ENCODE measurements at places on chromosomes 2 and 18. TPM values are rescaled to one million over a fixed set of nuclear protein-coding genes. Genes with fewer than 3 reads are reported as not detected.

Gene TLX2
- total RNA-seq, result not detected

- H3K27ac ChIP-seq, result no peak overlapping the region
- no peak overlapping the region for H3K4me3 ChIP-seq
- H3K4me1 ChIP-seq, result no peaks in the 10 kb centered on the region
- H3K36me3 ChIP-seq, result no peaks in the 10 kb centered on the region
- DNase-seq, result no peak
- H3K27me3 ChIP-seq, result no peaks in the 10 kb centered on the region
Observed at GRCh38 chr2:232977438-232977971, 35.6 kb downstream of the NGEF start.

DNA sequence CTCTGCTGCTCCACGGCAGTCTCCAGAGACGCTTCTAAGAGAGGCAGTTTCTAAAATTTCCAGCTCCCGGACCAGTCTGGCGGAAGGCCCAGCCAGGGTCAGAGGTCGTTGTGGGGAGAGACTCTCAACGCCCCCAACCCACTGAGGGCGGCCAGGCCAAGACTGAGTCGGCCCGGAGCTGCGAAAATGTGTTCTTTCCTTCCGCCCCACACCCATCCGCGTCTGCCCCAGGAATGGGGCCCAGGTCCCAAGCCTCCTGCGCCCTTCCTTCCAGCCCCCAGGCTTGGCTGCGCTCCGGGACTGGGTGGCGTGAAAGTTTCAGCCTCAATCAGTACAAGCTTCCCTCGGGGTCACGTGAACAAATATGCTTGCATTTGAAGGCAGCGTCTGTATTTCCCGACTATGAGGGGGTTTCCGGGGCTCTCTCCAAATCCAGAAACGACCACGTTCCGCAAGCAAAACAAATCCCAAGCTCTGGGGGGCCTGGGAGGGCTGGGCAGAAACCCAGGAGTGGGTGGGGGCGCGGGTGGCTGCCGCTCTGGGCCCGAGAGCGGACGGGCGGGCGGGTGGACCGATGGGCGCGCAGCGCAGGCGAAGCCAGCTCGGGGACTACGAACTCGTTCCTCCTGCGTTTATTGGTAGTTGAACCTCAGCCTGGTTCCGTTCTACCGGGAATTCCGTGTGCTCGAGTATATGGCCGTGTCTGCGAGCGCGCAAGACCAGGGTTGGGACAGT lies 3.3 kb downstream of the HOXD3 start:
- no peak overlapping the region for H3K27ac ChIP-seq
- H3K36me3 ChIP-seq, result no peaks in the 10 kb centered on the region
- peaks cover 32% of the 10 kb centered on the region for H3K4me1 ChIP-seq
- DNase-seq, result no peak
- H3K27me3 ChIP-seq, result peaks cover 98% of the 10 kb centered on the region
- peak overlapping the region; percentile 22 for H3K4me3 ChIP-seq

- DNase-seq, result no peak
- H3K4me3 ChIP-seq, result no peak overlapping the region
- H3K27ac ChIP-seq, result no peak overlapping the region
- no peaks in the 10 kb centered on the region for H3K27me3 ChIP-seq
- H3K36me3 ChIP-seq, result no peaks in the 10 kb centered on the region
- no peaks in the 10 kb centered on the region for H3K4me1 ChIP-seq
Observed at GRCh38 chr2:29251406-29251805, 136.2 kb downstream of the CLIP4 start.

DNA sequence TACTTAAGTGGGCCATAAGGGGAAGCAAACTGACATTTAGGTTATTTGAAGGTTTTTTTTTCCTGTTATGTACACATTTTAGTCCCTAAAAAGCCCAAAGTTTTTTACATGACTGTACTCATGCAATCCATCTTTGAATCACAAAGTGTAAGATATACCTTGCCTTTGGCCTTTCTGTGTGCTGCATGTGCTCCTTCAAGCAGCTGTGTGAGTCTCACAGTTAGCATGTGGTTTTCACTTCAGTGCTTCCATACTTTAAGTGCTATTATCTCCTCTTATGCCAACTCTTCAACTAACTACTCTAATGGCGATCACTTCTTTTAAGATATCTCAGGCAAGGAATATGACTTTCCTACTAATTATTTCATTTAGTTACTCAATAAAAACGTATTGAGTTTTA lies 597.1 kb upstream of the ACVR2A start:
- H3K4me1 ChIP-seq, result no peaks in the 10 kb centered on the region
- H3K27ac ChIP-seq, result no peak overlapping the region
- no peak overlapping the region for H3K4me3 ChIP-seq
- no peak for DNase-seq

Data from heart left ventricle (tissue), 16 donors.